Cerebellar nuclear complex (tissue), 1 donor: ENCODE measurements at places on chromosomes 4 and X.

DNA sequence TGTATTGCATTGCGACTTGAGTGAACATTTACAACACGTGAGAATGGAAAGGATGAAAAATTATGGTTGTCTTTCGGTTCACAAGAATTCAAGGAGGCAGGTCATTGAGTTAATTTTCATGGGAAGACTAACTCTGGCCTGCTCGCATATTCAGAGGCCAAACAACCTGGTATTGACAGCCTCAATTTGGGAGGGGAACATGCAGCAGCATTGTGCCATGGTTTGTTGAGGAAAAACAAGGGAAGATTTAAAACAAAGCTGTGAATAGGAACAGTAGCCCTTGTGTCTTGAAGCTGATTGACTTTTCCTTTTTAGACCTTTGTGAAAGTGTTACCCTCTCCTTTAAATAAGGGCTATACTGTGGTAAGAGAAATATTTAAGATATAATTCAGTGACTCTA is 31.9 kb downstream of the FAT4 start:
- no peak for DNase-seq

DNA sequence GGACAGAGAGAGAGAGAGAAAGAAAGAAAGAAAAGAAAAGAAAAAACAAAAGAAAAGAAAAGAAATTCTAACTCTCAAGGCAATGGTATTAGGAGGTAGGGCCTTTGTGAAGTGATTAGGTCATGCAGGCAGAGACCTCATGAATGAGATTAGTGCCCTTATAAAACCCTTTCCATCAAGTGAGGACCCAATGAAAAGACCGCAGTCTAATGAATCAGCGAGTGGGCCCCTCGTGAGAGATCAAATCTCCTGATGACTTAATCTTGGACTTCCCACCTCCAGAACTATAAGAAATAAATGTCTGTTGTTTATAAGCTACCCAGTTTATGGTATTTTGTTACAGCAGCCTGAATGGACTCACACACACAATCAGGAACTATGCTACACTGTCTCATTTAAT is 16.9 kb downstream of the AASDH start:
- no peak for DNase-seq

GRCh38 chrX:123830309-123830708 is 29.5 kb upstream of the XIAP start:
- no peak for DNase-seq

DNA sequence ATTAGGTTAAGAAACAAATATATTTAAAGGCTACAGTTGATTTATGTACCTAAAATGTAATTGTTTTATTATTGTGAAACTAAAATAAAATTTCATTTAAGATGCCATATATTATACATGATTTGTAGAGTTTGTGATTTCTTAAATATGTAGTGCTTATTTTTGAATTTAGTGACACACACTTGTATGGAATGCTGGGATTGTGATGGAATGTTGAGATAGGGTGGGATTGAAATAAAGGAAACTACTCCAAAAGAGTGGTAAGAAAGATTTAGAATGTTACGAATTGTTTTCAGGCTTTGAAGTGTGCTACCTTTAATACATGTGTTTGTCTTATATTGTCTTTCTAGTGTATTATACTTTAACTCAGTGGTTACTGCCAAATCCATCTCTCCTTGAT is 330.3 kb upstream of the PITX2 start:
- no peak for DNase-seq

- DNase-seq, result no peak
Measured at GRCh38 chr4:26130841-26131432, 189.9 kb upstream of the RBPJ start.

DNA sequence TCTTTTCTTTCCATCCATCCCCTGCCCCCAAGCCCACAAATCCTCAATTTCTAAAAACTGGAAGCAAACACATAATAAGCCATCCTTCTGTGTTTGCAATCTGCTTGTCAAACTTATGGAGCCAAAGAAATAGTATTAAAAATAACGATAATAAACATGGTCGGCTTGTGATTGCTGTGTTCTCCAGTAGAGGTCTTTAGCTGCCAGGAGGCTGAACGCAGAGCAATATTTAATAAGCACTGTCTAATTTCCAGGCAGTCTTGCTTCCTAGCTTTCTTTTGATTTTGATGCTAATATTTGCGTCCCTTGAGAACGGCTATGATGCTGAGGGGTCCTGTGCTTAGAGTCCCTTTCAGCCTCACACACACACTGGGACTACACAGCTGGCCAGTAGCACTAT is 3.2 kb upstream of the HELT start:
- no peak for DNase-seq

DNA sequence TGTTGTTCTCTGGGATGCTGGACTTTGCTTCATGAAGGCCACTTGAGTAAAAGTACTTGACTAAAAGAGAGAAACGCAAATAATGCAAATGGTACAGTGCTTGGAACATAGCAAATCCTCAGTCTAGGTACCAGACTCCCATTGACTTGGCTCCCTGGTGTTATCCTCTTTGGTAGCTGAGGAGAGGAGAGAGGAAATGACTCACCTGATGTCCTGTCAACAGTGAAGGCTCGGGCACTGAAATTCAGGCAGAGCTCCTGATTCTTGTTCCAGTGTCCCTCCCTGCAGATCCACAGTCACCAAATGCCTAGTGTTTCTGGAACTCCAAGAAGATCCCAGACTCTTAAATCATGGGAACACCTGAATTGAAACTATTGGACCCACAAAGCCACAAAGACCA is 22.5 kb upstream of the TCEAL4 start:
- DNase-seq, result no peak
